ENCODE measurements at places on chromosomes 12 and 14. TPM values are rescaled to one million over a fixed set of nuclear protein-coding genes. Genes with fewer than 3 reads are reported as not detected.

The KCNA5 gene
- not detected for total RNA-seq

DNA sequence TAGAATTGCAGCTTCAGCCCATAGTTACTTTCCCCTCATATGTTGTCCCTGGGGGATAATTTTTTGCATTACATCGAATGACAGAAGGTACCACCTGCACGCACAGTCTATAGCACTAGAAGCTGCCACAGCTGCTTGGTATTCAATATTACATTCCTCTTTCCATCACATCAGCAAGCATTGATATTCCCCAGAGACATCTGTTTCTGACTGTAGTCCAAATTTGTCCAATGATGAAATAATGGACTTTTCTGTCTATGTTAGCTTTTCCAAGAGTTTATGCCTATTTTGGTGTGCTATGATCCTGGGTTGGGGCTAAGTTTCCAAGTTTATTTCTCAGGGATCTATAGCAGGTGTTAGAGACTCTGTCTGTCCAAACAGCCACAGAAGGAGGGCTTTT is 335.4 kb downstream of the LRIG3 start:
- no peaks in the 10 kb centered on the region for H3K27me3 ChIP-seq
- H3K27ac ChIP-seq, result no peak overlapping the region
- no peaks in the 10 kb centered on the region for H3K4me1 ChIP-seq
- no peak for DNase-seq
- no peaks in the 10 kb centered on the region for H3K36me3 ChIP-seq

GRCh38 chr12:42704810-42705401 is 115.4 kb upstream of the PRICKLE1 start:
- no peak overlapping the region for H3K27ac ChIP-seq
- no peak for DNase-seq
- no peaks in the 10 kb centered on the region for H3K36me3 ChIP-seq
- H3K4me3 ChIP-seq, result no peak overlapping the region
- H3K27me3 ChIP-seq, result no peaks in the 10 kb centered on the region
- H3K4me1 ChIP-seq, result no peaks in the 10 kb centered on the region

The DDX23 gene
- 148 TPM for total RNA-seq

The GYS2 gene
- not detected for total RNA-seq

DNA sequence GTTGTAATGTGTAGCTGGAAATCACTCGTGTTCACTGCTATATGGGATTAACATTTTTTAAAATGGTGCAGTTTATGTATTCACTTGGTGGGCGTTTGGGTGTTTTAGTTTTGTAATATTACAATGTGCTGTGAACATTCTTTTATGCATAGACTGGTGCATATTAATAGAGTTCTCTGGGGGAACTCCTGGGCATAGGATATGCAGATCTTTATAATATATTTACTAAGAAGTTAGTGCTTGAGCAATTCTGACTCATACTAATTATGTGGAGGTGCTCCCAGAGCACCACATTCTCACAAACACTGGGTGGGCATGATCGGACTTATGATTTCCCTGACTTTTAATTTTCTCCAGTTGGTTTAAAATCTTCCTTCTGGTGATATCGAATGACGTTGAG is 342.3 kb downstream of the PDZRN4 start:
- no peaks in the 10 kb centered on the region for H3K27me3 ChIP-seq
- no peaks in the 10 kb centered on the region for H3K4me1 ChIP-seq
- no peak overlapping the region for H3K4me3 ChIP-seq
- H3K27ac ChIP-seq, result no peak overlapping the region

GRCh38 chr12:32332446-32332845 is 66.9 kb upstream of the FGD4 start:
- H3K27ac ChIP-seq, result no peak overlapping the region
- H3K27me3 ChIP-seq, result no peaks in the 10 kb centered on the region
- DNase-seq, result no peak
- H3K4me1 ChIP-seq, result no peaks in the 10 kb centered on the region
- no peak overlapping the region for H3K4me3 ChIP-seq
- H3K36me3 ChIP-seq, result peaks cover 2% of the 10 kb centered on the region

The PWP1 gene
- total RNA-seq, result 72.3 TPM

DNA sequence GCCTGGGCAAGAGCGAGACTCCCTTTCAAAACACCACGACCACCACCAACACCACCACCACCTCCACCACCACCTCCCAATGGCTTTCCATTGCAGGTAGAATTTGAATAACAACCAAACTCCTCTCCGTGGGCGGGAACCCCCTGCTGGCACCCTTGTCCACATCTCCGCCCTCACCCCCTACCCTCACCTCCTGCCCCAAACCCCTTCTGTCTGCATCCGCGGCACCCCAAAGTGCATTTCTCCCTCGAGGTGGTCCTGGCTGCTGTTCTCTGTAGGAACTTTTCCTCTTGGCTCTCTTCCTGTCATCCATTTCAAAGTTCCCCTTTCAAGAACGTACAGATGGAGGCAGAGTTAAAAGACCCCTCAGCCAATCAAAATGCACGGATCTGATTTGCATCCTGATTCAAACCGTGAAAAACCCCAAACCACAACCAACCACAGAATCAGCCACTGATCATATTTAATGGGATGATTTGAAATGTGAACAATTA is 3.8 kb downstream of the SDSL start:
- no peak for DNase-seq
- H3K4me3 ChIP-seq, result no peak overlapping the region

The FGF6 gene
- total RNA-seq, result not detected

The TBX3 gene
- total RNA-seq, result not detected

- no peak overlapping the region for H3K27ac ChIP-seq
- no peak for DNase-seq
- H3K4me1 ChIP-seq, result peaks cover 58% of the 10 kb centered on the region
- H3K4me3 ChIP-seq, result no peak overlapping the region
- H3K27me3 ChIP-seq, result no peaks in the 10 kb centered on the region
Observed at GRCh38 chr12:113230315-113231234, 9.3 kb downstream of the TPCN1 start.

GRCh38 chr12:123998344-123998990 is 25.5 kb downstream of the ZNF664 start:
- peaks cover 7% of the 10 kb centered on the region for H3K4me1 ChIP-seq
- H3K4me3 ChIP-seq, result no peak overlapping the region
- H3K36me3 ChIP-seq, result peaks cover 5% of the 10 kb centered on the region
- peak overlapping the region; percentile 45 for H3K27ac ChIP-seq
- H3K27me3 ChIP-seq, result no peaks in the 10 kb centered on the region
- no peak for DNase-seq

GRCh38 chr12:121953117-121953692 is 34.8 kb downstream of the CFAP251 start:
- no peak for DNase-seq
- H3K36me3 ChIP-seq, result no peaks in the 10 kb centered on the region
- H3K27ac ChIP-seq, result no peak overlapping the region
- H3K4me3 ChIP-seq, result no peak overlapping the region

The SLC10A1 gene
- not detected for total RNA-seq

GRCh38 chr12:46950094-46950493 is 124.3 kb upstream of the SLC38A4 start:
- no peaks in the 10 kb centered on the region for H3K36me3 ChIP-seq
- no peak overlapping the region for H3K4me3 ChIP-seq
- no peaks in the 10 kb centered on the region for H3K4me1 ChIP-seq
- DNase-seq, result no peak
- H3K27me3 ChIP-seq, result no peaks in the 10 kb centered on the region

- H3K36me3 ChIP-seq, result no peaks in the 10 kb centered on the region
- H3K27me3 ChIP-seq, result no peaks in the 10 kb centered on the region
- H3K4me1 ChIP-seq, result no peaks in the 10 kb centered on the region
- no peak overlapping the region for H3K4me3 ChIP-seq
Observed at GRCh38 chr12:6266541-6266966, 43.9 kb upstream of the PLEKHG6 start.

The TRIM9 gene
- total RNA-seq, result 0.85 TPM

The BAG5 gene
- 35.9 TPM for total RNA-seq
